ENCODE measurements at places on chromosomes 5 and 9.

- DNase-seq: no peak
Measured at GRCh38 chr9:136829981-136830885, 12.0 kb upstream of the AJM1 start.

GRCh38 chr9:8489835-8490234 is 690.3 kb upstream of the DMAC1 start:
- no peak for DNase-seq

GRCh38 chr5:154900066-154900465 is 37.9 kb downstream of the GEMIN5 start:
- no peak for DNase-seq

DNA sequence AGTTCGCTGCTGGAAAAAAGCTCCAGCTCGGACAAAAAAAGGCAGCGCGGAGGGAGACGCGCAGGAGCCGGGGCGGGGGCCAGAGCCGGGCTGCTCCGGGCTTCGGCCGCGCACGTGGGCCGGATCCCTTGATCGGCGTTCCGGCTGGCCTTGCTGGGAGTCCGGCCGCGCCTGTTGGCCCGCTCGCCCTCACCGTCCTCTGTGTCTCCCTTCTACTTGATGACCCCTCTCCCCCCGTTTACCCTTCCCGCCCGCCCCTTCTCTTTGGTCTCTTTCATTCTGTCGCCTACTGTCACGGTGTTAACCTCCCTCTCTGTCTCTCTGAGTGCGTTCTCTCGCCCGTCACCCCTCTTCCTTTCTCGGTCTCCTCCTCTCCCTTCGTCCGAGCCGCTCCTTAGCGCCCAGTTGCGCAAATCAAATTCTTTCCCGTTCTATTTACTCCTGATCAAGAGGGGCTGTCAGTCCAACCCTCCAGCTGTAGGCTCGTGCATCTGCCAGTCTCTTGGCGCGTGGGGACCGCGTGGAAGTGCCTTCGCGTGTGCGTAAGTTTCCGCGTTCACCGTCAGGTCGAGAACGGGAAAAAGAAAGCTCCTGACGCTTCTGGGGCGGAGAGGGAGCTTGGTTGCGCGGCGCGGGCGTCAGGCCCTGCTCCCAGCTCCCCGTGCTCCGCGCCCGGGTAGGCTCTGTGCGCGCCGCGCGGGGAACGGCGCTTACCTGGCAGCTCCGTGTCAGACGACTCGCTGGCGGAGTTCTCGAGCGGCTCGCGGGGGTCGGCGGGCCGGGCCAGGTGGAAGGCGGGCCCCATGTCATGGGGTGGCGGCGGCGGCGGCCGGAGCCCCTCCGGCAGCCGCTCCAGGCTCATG is 798 bp downstream of the PITX1 start:
- DNase-seq: peak; percentile 67

DNA sequence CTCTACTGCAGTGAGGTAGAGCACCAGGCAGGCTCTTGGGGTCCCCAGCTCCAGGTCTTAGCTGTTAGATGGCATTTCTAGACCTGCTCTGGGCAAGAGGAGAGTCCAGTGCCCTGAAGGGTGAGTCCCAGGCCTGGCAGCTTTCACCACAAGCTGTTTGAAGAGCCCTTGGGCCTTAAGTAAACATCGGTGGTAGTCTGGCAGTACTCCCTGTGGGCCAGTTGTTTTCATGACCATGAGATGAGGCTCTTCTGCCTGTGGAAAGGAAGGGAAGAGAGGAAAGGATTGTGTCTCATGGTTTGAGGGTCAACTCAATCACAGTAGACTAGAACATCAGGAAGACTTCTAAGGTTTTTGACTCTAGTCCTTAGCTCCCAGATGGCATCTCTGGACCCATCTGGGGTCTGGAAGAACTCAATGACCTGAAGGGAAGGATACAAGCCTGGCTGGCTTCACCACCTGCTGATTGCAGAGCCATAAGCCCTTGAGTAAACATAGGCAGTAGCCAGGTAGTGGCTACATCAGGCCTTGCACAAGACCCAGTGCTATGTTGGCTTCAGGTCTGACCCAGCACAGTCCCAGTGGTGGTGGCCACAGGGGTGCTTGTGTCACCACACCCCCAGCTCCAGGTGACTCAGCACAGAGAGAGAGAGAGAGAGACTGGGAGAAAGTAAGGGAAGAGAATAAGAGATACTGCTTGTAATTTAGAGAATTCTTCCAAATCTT is 114.3 kb upstream of the PCSK5 start:
- DNase-seq: no peak

DNA sequence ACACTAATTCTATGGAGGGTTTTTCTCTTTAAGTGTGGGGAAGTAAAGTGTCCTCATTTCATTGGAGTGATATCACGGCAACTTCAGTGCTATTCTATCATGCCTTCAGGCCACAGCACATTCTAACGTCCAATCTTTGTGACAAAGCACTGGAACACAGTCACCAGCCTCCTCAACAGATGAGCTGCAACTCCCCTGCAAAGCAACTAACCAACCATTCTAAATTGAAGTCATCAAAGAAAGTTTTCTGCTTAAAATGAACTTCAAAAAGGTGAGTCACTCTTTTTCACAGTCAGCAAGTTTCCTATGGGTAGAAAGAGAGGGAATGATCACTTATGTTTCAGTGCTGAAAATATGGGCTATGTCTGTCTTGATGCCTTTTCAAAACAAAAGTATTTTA is 190.8 kb downstream of the ELAVL2 start:
- no peak for DNase-seq

DNA sequence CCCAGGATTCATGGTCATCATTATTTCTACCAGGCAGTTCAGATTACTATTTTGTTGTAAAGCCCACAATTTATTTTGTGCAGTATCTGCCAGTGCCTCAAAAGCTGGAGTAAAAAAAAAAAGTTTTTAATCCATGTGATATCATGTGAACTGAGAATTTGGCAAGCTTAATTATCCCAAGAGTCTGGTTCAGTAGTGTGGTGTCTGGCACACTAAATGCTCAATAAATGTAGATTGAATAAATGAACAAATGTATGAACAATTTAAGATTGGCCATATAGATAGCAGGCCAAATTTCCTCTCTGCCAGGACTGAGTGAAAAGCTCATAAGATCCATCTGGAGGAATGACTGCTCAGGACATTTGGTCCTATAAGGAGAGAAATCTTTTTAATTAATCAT is 533.0 kb downstream of the TLE1 start:
- no peak for DNase-seq

DNA sequence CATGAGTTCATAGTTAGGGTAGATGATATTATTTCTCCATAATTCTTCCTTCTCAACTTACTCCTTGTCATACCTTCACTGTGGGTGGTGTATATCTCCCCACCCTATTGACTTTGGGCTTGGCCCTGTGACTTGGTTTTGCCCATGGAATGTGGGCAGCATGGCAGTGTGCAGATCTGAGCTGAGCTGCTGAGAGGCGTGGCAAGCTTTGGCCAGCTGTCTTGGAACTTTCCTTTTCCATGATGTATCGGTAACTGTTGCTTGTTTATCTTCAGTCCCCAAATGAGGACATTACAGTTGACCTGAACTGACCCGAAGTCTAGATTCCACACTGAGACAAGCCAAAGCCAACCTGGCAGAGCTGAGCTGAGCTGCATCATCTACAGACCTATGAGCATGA is 70.4 kb downstream of the RALGPS1 start:
- no peak for DNase-seq

GRCh38 chr5:91074615-91075014 is 308.5 kb downstream of the ARRDC3 start:
- DNase-seq: peak; percentile 91

- DNase-seq: no peak
Measured at GRCh38 chr9:127278372-127278771, 13.8 kb downstream of the GARNL3 start.

DNA sequence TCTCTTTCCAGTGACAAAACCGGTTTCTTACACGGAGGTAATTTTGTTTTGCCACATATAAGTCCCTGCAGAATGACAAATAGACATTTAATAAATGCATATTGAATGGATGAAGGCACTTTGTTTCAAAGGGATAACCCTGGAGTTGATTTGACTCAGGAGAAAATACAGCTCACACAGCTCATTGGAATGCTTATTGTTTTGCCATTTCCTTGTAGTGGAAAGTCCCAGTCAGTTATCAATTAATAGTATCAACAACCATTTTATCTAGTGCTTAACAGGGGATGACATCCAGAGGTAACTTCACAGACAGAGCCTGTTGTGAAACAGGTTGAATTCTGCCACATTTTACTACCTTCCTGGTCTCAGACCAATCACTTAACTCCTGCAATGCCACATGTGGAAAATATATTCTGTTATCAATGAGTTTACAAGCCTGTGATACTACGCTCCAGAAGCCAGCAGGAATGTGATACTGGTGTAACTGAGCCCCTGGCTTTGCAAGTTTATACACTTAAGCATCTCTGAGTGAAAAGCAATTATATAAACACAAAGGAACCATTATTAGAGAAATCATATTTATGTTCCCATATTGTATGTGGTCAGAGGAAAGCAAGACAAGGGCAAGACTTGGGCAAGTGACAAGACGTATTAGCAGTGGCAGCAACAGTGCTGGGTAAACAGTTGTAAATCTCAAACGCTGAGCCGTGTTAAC is 123.1 kb upstream of the ANKRD55 start:
- no peak for DNase-seq

DNA sequence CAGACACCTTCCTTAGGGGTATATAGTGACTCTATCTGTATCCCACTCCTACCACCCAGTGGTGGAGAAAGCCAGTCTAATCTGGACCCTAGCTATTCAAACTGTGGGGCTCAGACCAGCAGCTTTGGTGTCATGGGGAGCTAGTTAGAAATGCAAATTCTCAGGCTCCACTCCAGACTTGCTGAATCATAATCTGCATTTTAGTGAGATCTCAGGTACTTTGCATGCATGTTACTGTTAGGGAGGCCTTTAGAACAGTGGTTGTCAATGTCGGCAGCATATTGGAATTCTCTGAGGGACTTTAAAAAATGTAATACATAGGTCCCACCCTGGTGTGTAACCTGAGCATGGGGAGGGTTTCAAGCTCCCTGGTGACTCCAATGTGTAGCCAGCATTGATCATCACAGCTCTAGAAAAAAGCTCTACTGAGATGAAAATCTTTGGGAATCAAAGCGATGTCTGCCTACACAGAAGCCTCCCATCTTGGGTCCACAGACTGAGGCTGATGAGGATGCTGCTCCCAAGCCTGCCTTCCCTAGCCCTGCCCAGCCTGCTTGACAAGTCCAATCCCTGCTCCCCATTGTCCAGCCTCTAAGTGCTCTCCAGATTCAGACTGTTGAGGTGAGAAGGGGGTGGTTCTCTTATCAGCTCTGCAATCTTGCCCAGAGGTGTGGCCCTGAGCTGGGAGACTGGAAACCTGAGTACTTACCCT is 11.9 kb upstream of the GM2A start:
- no peak for DNase-seq
